ENCODE measurements at places on chromosomes 2 and 18. TPM values are rescaled to one million over a fixed set of nuclear protein-coding genes. Genes with fewer than 3 reads are reported as not detected.
A peak's percentile ranks its signal among the peaks of the same experiment; 100 is the strongest.

GRCh38 chr2:179454443-179455171 is 190.0 kb upstream of the SESTD1 start:
- no peaks in the 10 kb centered on the region for H3K27me3 ChIP-seq
- no peak overlapping the region for H3K27ac ChIP-seq
- H3K4me3 ChIP-seq, result no peak overlapping the region
- H3K36me3 ChIP-seq, result no peaks in the 10 kb centered on the region

The MRPL30 gene
- 39.0 TPM for total RNA-seq

DNA sequence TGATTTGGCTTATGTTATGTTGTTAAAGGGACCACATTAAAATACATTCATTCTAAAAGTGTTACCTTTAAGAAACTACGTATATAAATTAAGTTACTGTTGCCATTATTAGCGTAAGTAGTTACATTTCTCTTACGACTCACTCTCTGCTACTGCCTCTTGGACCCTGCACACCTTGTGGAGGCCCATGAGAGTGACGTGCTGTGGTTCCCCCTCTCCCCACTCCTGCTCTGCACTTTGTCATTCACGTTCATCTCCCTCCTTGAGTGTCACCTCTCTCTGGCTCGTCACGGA is 830 bp upstream of the MERTK start:
- H3K4me3 ChIP-seq, result peak overlapping the region; percentile 82
- peaks cover 23% of the 10 kb centered on the region for H3K36me3 ChIP-seq
- H3K27ac ChIP-seq, result no peak overlapping the region
- DNase-seq, result no peak
- no peaks in the 10 kb centered on the region for H3K27me3 ChIP-seq

The NEUROD1 gene
- not detected for total RNA-seq

DNA sequence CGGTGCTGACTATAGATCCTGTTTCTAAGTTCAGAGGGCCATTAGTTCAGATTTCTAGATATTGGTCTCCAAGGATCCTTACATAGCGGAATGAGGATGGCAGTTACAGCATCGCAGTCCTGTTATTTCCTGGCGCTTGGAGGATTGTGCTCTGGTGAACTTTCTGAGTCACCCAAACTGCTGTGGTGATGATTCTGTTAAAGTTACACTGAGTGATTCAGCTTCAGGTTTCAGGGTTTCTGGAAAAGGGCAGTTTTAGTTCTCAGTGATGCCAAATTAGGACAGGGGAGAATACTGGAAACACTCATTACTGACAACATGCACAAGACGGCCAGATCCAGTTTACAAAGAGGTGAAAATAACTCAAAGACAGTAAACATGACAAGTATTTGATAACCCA is 52.1 kb upstream of the ANKRD62 start:
- peaks cover 41% of the 10 kb centered on the region for H3K27me3 ChIP-seq
- peaks cover 6% of the 10 kb centered on the region for H3K36me3 ChIP-seq
- DNase-seq, result no peak

The SERTAD2 gene
- 19.4 TPM for total RNA-seq

DNA sequence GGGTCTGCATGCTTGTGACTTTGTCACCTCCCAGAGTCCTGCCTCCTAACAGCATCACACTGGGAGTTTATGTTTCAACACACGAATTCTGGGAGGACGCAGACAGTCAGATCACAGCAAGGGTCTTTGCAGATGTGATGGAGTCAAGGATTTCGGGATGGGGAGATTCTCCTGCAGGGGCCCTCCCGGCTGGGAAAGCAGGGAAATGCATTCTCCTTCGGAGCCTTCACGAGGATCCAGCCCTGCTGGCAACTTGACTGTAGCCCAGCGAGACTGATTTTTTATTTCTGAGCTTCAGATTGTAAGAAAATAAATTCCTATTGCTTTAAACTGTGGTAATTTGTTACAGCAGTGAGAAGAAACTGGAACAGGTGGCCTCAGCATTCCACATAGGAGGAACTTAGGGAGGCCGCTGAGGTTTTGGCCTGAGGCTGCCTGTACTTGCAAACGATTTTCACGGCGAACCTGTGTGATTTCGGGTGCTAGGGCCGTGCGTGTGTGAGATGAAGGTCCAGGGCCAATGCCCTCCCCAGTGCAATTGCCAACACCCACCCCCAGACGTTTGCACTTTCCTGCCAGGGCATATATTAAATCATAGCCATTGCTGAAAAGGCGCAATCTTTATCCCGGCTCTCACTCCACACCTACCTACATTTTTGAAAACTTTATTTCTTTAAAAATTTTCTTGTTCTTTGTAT is 79.8 kb downstream of the ASB1 start:
- peaks cover 18% of the 10 kb centered on the region for H3K27me3 ChIP-seq
- H3K4me1 ChIP-seq, result peaks cover 12% of the 10 kb centered on the region
- H3K4me3 ChIP-seq, result no peak overlapping the region
- H3K36me3 ChIP-seq, result peaks cover 4% of the 10 kb centered on the region
- no peak for DNase-seq

The GALR1 gene
- total RNA-seq, result not detected

The SPRED2 gene
- 33.3 TPM for total RNA-seq

GRCh38 chr2:200193791-200194190 is 112.7 kb upstream of the SPATS2L start:
- no peaks in the 10 kb centered on the region for H3K4me1 ChIP-seq
- DNase-seq, result no peak
- H3K4me3 ChIP-seq, result no peak overlapping the region

DNA sequence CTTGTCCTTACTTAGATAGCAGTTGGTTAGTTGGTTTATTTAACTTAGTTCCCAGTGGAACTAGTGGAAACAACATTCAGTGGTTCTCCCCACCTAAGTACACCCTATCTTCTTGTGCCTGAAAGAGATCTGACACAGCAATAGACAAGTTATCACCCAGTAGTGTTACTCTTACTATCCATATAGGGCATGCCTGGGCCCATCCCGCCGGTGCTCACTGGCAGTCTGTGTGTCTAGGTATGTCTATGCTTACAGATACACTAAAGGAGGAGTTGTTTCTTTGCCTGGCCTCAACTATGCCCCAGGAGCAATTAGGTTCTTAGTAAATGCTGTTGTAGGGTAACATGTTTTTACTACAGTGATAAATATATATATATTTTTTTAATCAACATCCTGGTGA is 12.0 kb upstream of the NRP2 start:
- no peak overlapping the region for H3K27ac ChIP-seq
- no peak for DNase-seq
- H3K4me1 ChIP-seq, result peaks cover 13% of the 10 kb centered on the region

All from Calu3 (cell line).